Motor neuron (in vitro differentiated cells): ENCODE measurements at places on chromosomes 16 and 17. TPM values are rescaled to one million over a fixed set of nuclear protein-coding genes. Genes with fewer than 3 reads are reported as not detected.

DNA sequence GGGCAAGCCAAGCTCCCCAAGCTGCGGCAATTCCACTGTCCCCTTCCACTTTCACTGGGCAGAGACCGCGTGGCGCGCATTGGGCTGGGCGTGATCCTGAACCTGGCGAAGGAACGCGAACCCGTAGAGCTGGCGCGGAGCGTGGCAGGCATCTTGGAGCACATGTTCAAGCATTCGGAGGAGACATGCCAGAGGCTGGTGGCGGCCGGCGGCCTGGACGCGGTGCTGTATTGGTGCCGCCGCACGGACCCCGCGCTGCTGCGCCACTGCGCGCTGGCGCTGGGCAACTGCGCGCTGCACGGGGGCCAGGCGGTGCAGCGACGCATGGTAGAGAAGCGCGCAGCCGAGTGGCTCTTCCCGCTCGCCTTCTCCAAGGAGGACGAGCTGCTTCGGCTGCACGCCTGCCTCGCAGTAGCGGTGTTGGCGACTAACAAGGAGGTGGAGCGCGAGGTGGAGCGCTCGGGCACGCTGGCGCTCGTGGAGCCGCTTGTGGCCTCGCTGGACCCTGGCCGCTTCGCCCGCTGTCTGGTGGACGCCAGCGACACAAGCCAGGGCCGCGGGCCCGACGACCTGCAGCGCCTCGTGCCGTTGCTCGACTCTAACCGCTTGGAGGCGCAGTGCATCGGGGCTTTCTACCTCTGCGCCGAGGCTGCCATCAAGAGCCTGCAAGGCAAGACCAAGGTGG is 9.8 kb downstream of the SARM1 start:
- ATAC-seq, result no peak

Gene KCNG4
- 0.17 and 0.23 TPM in 2 replicates for total RNA-seq

GRCh38 chr17:6580625-6581024 is 24.3 kb upstream of the PITPNM3 start:
- ATAC-seq, result no peak

- no peak for ATAC-seq
Observed at GRCh38 chr16:3460585-3460984, 17.1 kb downstream of the NAA60 start.

DNA sequence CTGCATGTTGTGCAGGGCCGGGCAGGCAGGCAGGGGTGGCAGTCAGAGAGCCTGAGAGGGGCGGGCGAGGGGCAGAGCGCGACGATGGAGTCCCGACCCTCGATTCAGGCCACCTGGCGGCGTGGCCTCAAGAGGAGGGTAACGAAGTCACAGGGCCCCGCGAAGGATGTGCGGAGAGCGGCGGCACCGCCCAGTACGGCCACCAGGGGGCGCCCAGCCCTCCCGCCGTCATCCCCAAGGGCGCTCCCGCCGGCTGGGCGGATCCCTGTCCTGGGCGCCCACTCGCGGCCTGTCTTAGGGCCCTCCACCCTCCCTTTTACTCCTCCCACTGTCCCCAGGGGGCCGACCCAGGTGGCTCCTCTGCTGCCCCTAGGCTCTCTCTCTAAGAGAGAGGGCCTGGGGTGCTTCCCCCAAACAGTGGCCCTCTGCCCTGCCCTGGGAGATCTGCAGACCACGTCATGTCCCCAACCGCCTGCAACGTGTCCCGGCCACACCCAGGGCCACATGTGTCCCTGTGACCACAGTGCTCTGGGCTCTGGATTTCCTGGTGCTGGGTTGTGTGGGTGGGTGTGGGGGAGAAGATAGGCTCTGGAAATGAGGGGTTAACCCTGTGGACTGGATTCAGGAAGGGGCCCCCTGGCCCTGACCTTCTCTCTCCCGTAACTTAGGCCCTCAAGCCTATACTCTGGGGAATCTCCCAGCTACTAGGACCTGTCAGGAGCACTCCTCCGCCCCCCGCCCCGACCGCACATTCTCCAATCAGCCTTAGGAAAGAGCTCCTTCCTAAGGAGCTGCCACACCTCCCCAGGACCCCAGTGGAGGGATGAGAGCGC is 5.9 kb downstream of the DPEP2 start:
- ATAC-seq, result peak; percentile 95

Gene CCL7
- not detected in 2 replicates for total RNA-seq

DNA sequence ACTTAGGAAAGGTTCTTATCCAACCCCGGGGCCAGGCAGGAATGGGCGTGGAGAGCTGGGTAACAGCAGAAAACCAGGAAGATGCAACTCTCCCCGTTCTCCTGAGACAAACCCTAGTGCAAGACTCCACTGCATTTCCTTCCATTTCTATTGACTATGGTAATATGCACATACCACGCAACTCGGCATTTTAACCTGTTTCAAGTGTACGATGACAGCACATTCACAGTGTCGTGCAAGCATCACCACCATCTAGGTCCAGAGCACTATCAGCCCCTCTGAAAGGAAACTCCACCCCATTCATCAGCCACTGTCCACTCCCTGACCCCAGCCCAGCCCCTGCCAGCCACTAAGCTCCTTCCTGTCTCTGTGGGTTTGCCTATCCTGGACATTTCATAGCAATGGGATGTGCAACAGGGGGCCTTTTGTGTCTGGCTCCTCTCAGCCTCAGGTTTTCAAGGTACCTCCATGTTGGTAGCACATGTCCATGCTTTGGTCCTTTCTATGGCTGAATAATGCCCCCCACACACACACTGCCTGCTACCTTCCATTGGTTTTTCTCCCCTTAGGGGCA is 441.9 kb downstream of the SOX9 start:
- peak; percentile 59 for ATAC-seq

- no peak for ATAC-seq
Observed at GRCh38 chr16:11283820-11284248, 2.7 kb upstream of the PRM1 start.

GRCh38 chr17:42565523-42566214 is 1.2 kb upstream of the MLX start:
- ATAC-seq, result no peak

- ATAC-seq, result no peak
Observed at GRCh38 chr16:57690782-57691471, 3.7 kb upstream of the DRC7 start.

DNA sequence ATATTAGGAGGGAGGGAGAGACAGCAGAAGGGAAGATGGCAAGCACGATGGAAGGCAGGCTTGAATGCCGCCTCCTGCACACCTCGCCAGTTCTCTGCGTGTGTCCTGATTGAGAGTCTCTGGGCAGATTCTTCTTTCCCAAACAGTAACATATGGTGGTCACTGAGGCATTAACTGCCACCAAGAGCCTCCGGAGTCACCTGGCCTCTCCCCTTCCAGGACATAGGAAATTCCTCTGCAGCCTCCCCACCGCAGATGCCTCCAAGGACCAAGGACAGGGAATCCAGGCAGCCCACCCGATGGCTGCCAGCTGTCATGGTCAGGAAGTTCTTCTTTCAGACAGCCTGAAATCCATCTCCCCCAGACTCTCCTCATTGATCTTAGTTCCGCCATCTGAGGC is 149.3 kb downstream of the ENGASE start:
- no peak for ATAC-seq

GRCh38 chr17:5260542-5260941 is 21.5 kb upstream of the RABEP1 start:
- no peak for ATAC-seq

DNA sequence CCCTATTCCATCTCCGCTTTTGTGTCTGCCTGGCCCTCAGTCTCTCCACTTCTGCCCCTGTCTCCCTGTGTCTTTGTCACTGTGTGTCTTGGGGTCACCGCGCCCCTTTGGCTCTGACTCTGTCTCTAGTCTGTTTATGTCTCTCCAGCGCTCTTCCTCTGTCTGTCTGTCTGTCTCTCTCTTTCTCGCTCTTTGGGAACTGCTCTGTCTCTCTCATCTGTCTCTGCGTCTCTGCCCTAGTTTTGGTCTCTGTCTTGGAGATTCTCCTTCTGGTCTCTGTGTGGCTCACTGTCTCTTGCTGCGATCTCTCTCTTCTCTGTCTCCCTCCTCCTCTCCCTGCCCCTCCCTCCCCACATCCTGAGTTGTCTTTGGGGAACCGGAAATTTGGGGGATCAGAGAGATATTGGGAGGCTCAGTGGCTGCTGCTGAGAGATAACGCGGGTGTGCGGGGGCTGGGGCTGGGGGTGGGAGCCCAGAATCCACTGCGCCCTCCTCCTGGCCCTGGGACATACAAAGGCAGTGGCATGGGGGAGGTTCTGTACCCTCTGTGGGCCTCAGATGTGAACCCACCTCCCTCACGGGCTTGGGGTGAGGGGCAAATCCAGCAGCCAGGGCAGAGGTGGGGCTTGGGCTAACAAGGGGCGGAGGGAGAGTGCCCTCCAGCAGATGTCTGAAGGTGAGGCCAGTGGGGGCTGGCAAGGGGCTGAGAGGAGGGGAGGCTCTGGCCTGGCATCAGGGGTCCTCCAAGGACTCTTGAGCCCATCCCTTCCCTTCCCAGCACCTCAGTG is 24.4 kb downstream of the LAT start:
- ATAC-seq, result no peak

Gene GNAO1
- 1.6 and 2.0 TPM in 2 replicates for total RNA-seq

GRCh38 chr16:55264949-55265348 is 59.1 kb upstream of the IRX6 start:
- no peak for ATAC-seq

Gene USP43
- total RNA-seq, result 0.27 TPM in 1 of 2 replicates, not detected in the other

DNA sequence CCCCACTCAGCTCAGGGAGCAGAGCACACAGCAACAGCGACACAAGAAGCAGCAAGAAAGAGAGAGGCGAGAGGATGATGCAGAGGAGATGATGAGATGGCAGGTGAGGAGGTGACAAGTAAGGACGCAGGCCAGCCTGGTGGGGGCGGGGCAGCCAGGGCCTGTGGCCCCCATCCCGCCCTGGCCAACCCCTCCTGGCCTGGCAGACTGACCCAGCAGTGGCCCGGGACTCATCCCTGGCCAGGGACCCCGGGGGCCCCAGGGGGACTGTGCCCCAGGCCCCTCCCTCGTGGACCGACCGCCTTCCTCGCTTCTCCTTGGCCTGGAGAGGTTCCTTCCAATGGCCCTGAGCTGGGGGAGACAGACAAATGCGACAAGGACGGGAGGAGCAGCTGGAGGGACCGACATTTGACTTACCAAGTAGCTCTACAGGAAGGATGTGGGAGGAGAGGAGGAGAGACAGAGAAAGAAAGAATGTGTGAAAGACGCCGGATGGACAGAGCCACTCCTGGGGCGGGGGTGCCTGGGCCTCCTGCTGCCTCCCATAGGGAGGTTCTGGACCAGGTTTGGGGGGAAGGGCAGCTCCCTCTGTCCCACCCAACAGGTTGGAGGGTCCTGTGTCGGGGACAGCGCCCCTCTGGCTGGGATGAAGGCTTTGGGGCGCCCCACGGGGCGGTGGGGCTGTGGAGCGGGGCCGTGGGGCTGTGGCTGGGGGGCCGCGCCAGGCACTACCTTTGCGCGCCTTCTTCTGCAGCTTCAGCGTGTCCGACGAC is 6.8 kb downstream of the MTSS2 start:
- ATAC-seq, result no peak

DNA sequence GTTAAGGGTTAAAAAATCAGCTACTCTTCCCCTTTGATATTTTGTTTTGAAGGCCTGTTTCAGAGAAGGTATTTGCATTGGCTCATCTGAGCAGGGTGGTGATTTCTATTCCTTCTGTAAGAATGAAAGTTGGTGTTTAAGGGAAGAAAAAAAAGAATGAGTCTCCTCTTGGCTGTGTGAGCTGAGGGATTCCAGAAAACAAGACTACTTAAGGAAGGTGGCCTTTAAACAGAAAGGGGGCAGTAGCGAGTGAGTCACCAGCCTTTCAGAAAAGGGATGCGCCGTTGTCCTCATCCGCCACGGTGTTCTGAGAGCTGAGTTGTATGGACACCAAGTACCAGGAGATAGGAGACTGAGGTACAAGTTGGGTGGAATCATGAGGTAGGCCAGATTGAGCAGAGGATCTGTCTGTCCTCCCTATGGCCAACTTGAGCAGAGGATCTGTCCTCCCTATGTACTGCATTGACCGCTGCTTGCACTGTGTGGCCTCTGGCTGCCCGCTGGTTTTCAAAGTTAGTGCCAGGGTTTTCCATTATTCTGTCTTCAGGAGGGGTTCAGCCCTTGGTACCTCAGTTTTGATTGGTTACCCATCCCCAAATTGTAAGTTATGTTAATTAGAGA is 8.2 kb downstream of the PRKCA start:
- ATAC-seq, result no peak

Gene KRT31
- not detected in 2 replicates for total RNA-seq

- ATAC-seq, result no peak
Observed at GRCh38 chr17:1515640-1516387, 598 bp downstream of the INPP5K start.

Gene DDX5
- 340 and 466 TPM in 2 replicates for total RNA-seq

DNA sequence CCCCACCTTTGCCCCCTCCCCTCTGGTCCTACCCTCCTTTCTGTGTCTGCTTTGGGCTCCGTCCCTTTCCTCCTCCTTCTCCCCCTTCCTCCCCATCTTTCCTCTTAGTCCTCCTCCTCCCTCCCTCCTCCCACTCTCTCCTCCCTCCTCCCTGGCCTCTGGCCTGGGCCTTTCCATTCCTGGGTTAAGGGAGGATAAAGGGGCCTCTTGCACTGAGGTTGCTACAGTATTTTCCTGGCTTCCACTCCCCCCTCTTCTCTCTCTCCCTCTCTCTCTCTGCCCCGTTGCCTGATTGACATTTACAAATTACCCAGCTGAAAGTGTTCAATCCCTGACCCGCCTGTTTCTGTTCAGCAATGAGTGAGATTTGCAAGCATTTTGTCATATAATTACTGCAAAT is 44.0 kb downstream of the MRM1 start:
- ATAC-seq, result peak; percentile 57

DNA sequence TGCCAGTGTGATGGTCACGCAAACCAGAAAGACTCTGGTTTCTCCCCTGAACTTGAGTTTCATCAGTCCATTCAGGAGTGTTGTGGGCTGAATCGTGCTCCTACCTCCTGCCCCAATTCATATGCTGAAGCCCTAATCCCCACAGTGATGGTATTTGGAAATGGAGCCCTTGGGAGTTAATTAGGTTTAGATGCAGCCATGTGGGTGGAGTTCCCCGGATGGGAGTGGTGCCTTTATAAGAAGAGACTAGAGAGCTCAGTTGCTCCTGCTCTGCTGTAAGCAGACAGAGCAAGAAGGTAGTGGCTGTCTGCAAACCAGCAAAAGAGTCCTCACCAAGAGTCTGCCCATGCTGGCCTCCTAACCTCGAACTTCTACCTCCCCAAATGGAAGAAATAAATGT is 160.3 kb upstream of the DYNLRB2 start:
- ATAC-seq, result no peak

Gene PERCC1
- 1.1 TPM in 1 of 2 replicates, not detected in the other for total RNA-seq

Gene NACA2
- total RNA-seq, result 0.25 and 0.27 TPM in 2 replicates

Gene ADGRG3
- total RNA-seq, result 0.05 and 0.17 TPM in 2 replicates

GRCh38 chr17:83132251-83133081 is 53.1 kb downstream of the METRNL start:
- no peak for ATAC-seq

DNA sequence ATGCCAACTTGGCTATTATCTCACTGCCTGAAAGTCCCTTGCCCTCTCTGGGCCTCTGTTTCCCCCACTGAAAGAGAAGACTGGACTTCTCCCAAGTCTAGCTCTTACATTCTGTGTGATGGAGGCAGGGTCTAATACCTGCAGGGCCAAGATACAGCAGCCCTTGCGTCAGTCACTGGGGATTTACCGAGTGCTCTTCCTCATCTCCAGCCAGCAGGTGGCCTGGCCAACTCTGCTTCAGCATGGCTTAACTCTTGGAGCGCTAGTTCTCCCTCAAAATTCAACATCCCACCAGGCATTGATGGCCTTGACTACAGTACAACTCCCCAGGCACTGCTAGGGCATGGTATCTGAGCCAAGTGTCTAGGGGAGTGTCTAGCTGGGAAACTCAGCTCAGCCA is 19.9 kb upstream of the MTMR4 start:
- no peak for ATAC-seq

GRCh38 chr17:17253406-17253805 is 16.4 kb upstream of the FLCN start:
- no peak for ATAC-seq

- ATAC-seq, result no peak
Observed at GRCh38 chr16:79902351-79902750, 301.8 kb upstream of the MAF start.
